NCI-H2171 (cell line): ENCODE measurements at places on chromosomes 5 and 9.
A peak's percentile ranks its signal among the peaks of the same experiment; 100 is the strongest.

- DNase-seq = no peak
Measured at GRCh38 chr9:98907055-98907454, 36.7 kb upstream of the COL15A1 start.

DNA sequence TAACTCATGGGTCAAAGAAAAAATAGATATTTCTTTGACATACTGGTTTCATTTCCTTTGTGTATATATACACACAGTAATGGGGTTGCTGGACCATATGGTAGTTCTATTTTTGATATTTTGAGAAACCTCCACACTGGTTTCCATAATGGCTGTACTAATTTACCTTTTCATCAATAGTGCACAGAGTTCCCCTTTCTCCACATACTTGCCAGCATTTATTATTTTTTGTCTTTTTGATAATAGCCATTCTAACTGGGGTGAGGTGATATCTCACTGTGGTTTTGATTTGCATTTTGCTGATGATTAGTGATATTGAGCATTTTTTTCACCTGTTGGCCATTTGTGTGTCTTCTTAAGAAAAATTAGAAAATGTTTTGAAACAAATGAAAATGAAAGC is 78.4 kb upstream of the CKMT2 start:
- DNase-seq = no peak

DNA sequence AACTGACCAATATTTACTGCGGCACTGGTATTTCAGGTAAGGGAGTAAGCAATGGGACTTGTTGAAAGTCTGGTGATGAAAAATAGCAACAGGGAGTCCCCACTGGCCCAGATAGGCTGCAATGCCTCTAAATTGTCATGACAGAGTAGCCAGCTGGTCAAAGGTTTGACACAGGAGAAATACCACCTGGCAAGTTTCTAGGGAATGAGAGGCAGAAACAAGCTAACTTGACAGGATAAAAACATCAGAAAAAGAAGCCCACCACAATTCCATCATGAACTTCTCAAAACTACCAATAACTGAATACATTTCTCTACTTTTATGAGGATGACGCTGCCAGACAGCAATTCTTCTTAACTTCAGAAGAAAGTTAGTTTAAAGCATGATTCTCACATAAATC is 99.8 kb downstream of the STRBP start:
- no peak for DNase-seq

GRCh38 chr5:117690612-117691011 is 1116.0 kb upstream of the SEMA6A start:
- DNase-seq = no peak

- no peak for DNase-seq
Measured at GRCh38 chr5:149550594-149551226, 529 bp downstream of the CSNK1A1 start.

DNA sequence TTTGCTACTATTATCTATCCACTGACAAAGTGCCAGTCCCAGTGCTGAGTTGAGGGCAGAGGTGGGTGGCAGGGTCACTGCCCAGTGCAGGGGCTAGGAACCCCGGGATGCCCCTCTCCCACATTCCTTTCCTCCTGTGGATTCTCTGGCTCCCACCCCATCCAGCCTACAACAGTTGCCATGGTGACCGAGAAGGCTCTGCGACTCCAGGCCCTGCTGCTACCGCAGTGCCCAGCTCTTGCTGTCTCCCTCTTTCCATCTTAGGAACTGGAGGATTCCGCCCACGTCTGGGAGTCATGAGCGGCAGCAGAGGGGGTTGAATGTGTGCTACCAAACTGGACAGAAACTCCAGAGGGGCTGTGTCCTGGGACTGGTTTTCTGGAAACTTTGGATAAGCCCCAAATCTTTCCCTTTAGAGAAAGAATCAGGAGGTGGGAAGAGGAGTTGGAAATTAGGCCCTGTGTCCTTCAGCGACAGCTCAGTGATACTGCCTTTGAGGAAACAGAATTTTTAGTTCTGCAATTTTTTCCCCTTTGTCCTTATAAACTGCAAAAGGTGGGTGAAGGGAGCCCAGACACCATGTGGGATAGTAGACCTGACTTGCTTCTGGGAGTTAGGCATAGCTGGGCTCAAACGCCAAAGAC is 20.7 kb upstream of the C5orf47 start:
- DNase-seq = no peak

DNA sequence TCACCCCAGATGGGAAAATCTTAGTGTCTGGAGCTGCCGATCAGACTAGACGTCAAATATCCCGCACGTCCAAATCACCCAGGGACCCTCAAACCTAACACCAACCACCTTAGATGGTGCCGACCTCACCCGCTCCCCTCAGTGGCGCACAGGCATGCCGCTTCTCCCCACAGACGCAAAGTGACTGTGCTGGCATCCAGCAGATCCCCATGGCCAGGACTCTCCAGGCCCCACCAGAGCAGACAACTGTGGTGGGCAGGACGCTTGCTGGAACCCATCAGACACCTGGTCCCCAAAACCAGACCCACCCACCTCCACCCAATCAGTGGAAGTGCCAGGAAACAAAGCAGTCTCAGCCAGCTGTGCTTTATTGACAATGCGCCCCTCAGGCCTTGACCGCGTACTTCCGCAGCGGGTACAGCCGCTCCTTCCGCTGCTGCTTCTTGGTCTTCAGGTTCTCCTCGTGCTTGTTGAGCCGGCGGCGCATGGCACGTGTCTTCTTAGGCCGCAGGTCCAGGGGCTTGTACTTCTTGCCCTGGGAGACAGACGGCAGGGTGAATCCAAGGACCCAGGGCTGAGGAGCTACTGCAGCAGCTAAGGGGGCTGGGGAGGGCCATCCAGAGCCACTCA is 4.1 kb downstream of the RPL35 start:
- no peak for DNase-seq

DNA sequence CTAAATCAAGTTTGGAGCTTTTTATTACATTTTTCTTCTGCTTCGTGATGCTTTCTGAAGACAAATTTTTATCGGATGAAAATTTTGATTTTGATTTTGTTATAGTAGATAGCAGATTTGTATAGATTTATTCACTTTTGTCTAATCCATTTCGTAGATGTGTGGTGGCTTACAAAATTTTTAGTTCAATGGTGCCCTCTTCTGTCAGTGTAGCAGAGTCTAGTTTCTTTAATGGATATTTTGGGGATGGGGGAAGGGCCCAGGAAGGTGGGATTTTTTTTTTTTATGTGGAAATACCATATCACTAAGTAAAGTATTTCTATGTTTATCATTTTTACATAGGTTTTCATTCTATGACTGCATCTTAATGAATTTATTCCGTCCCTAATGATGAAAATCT is 259.9 kb upstream of the TARS1 start:
- peak; percentile 1 for DNase-seq

DNA sequence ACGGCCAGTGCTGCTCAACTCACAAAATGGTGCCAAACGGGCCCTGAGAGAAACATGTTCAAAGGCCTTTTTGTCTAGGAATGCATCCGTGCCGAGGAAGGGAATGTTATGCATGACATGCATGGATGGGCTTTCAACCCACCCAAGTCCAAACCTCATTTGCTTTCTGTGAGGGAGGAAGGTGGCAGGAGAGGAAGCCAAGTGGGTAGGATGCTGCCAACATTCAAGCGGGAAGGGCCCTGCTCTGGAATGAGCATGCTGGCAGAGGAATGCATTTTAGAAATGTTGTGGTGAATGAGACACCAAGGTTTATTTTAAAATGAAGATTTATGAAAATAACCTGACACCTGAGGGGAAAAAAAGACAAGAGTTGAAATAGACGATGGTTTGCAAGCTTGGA is 479.1 kb downstream of the CCDC171 start:
- DNase-seq = no peak

DNA sequence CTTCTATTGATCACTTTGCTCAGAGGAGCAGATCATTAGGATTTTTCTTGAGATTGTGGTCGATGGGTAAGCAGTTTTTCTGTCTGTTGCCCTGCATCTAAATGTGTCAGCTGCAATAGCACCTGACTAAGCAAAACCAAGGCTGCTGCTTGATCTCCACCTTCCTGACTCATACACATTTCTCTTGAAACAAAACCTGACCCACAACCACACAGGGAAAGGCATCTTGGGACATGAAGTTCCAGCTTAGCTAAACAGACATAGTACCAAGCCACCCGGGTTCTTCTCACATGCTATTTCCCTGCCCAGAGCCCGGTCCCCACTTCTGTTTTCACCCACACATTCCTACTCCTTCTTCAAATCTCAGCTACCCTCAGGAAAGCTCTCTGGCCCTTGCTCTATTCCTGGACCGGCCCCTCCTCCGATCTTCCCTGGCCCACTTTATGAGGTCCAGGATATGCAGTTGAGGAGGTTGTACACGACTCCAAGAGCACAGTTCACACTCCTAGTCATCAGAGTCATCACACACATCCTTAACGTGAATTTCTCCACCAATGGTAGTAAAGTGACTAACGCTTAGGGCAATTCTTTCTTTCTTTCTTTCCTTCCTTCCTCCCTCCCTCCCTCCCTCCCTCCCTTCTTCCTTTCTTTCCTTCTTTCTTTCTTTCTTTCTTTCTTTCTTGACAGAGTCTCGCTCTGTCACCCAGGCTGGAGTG is 16.0 kb upstream of the ZBTB43 start:
- DNase-seq = no peak

- no peak for DNase-seq
Measured at GRCh38 chr9:110050925-110051355, 157.0 kb downstream of the C9orf152 start.

DNA sequence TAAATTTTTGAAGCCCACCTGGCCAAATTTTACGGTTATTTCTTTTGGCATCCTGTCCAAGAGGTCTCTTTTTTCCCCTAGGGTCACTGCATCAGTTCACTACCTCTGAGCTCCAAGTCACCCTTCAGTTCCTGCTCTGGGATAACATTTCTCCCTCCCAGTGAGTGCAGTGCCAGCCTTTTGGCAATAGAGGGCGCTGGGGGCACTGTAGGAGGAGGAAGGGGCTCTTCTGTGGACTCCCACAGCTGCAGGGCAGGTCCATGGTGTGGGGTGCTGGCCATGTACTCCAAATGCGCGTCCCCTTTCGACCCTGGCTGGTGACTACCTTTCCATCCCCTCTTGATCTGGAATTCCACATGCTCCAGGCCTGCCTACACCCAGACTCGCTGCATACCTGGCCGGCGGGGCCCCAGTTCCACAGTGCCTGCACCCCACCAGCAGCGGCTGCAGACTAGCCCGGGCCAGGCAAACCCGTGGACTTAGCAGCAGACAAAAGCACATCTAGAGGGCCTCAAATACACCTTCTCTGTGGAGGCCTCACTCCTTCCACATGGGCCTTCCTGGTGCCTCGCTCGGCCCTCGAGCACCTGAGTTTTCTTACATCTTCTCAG is 20.3 kb upstream of the NINJ1 start:
- DNase-seq = no peak

GRCh38 chr9:110580850-110581249 is 1.3 kb upstream of the SVEP1 start:
- DNase-seq = no peak

- no peak for DNase-seq
Measured at GRCh38 chr5:15566306-15566705, 66.3 kb downstream of the FBXL7 start.

DNA sequence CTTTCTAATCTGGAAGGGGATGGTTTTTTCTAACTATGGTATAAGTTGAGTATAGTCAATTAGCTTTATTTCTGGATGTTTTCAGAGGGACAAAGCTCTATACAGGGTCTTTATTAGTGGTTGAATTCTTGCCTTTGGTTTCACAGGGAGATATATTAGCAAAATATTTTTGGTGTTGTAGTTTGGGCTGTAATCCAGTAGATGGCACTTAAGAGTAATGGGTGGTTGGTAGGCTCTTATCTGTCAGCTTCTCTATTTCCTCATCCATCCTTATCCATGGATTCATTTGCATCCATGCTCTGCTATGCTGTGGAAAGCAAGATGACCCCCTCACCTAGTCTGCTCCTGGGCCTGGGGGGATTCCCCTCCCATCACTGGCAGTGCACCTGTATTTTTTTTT is 363.6 kb upstream of the CYLC2 start:
- DNase-seq = no peak

DNA sequence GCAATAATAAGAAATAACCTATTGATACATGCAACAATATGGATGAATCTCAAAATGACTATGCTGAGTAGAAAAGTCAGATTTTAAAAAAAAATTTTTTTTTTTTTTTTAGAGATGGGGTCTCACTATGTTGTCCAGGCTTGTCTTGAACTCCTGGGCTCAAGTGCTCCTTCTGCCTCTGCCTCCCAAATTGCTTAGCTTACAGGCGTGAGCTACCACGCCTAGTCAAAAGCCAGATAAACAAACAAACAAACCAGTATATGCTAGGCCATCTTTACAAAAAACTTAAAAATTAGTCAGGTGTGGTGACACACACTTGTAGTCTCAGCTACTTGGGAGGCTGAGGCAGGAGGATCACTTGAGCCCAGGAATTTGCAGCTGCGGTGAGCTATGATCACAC is 79.0 kb downstream of the MED27 start:
- DNase-seq = no peak

DNA sequence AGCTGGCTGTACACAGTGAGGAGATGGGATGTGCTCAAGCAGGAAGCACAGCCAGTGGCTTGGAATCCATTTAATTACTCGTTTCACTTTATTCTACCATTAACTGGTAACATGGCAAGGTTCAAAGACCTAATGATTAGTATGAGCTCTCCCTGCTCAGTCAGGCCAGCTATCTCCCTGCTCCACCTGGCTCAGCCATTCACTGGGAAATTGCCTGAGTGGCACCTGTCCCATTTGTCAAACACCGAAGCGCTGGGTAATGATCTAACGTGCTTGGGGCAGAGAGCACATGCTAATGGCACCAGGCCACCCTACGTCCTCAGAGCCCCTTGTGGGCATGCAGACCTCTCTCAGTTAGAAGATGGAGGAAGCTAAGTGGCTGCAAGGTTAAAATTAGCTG is 162.2 kb downstream of the TTLL11 start:
- no peak for DNase-seq

DNA sequence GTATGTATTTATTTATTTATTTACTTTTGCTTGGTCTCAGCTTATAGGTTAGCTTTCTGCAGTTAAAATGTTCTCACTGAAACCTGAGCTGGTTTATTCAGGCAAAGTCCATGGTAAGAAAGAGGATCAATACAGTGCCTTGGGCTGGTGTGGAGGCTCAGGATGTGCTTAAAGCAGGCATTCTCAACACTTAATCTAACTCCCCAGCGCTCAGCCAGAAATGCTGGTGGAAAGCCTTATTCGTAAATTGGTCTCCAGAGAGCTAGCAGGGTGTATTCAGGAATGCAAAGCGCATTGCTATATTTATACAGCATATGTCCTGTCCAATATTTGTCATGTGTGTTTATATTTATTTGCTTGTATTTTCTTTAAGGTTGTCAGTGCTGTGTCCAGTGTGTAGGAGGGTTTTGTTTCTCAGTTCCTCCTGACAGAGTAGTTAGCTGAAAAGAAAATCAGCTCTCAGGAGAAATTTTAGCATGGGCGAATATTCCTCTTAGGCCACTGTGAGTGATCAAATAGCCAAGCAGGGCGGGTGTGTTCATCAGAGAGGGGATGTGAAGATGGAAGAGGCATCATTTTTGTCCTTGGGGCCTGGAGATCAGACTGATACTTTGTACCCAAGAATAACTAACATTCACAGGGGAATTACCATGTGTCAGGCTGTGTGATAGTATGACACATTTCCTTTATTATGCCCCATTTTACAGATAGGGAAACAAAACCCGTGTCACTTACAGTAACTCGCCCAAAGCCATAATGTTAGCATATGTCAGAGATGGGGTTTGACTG is 65.8 kb downstream of the DOCK2 start:
- no peak for DNase-seq

- DNase-seq = no peak
Measured at GRCh38 chr5:43854697-43855292, 251.8 kb downstream of the NNT start.
